B cell (primary cell): ENCODE measurements at places on chromosomes 12 and 14. TPM values are rescaled to one million over a fixed set of nuclear protein-coding genes. Genes with fewer than 3 reads are reported as not detected.

GRCh38 chr12:78746001-78746400 is 118.6 kb upstream of the SYT1 start:
- DNase-seq, result no peak

DNA sequence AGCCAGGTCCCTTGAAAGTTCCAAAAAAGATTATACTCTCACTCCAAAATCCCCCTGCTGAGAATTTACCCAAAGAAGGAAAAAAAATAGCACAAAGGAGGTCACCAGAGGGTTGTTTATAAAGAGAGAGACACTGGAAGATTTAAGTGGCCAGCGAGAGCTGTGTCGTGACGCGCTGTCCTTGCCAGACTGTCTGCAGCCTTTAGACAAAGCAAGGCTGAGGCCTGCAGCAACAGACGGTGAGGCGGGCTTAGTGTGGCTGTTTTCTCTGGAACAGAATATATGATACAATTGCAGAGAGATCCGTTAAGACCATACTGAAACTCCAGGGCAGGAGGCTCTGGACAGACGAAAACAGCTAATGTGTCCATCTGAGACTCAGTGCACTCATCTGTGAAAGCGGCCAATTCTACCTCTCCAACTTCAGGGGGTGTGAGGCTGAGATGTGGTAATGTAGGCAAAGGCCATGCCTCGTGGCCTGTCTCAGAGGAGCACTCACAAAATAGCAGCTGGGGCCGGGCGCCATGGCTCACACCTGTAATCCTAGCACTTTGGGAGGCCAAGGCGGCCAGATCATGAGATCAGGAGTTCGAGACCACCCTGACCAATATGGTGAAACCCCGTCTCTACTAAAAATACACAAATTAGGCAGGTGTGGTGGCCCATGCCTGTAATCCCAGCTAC is 36.2 kb downstream of the ANAPC7 start:
- DNase-seq, result no peak

DNA sequence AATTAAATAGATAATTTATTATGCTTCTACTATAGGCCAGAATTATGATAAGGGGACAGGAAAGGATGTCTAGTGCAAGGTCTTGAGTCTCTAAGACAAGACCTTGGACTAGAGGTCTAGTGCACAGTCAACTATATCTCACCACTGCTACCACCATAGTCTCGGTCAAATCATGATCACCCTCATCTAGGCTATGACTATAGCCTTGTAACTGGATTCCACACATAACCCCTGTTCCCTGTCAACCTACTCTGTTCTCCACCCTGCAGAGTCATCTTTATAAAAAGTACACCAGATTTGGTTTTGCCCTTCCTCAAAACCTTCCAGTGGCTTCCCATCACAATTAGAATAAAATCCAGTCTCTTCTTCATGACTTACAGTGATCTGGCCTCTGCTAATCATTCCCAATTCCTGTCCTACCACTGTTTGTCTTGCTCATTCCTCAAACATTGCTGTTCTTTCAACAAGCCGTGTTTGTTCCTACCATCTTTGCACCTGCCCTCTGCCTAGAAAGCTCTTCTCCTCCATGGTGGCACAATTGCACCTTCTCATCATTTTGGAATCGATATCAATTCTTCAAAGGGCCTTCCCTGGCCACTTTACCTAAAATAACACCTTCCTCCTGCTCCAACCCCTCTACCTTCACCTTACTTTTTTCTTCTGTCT is 169.4 kb downstream of the FOXN3 start:
- DNase-seq, result no peak

DNA sequence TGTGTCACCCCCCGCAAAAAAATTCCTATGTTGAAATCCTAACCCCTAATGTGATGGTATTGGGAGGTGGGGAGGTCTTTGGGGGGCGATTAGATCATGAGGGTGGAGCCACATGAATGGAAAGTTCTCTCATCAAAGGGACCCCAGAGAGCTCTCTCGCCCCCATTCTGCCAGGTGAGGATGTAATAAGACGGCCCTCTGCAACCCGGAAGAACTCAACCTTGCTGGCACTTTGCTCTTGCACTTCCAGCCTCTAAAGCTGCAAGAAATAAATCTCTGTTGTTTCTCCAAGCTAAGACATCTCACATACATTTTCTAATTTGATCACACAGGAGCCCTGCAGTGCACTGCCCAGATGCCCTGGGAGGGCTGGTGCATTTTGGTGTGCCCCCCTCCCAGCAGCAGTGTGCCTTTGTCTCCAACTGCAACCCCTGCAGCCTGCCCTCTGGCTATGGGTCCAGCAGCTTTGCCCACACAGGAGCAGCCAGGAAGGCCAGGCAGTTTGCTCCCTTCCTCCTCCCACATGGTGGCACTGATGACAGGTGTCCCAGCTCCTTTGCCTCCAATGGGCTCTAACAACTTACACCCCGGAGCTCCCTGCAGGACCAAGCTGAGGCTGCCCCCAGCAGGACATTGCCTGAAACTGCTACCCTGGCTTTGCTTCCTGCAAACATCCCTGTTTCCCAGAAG is 59.3 kb downstream of the C14orf132 start:
- DNase-seq, result no peak

DNA sequence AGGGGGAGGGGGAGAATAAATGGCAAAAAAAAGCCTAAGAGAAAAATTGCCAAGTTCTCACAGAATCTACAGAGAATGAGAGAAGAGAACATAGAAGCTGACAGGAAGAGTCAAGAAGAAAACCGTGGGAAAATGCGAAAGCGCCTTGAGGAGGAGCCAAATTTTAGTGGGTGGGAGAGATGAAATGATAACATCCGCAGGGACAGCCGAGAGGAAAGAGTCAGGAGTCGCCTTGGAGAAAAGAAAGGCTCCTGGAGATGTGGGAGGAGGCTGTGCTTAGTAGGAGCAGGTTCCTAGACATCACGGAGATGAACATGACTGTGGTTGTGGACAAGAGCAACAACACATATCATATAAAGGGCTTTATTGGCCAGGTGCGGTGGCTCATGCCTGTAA is 49.4 kb downstream of the PHLDA1 start:
- DNase-seq, result no peak

DNA sequence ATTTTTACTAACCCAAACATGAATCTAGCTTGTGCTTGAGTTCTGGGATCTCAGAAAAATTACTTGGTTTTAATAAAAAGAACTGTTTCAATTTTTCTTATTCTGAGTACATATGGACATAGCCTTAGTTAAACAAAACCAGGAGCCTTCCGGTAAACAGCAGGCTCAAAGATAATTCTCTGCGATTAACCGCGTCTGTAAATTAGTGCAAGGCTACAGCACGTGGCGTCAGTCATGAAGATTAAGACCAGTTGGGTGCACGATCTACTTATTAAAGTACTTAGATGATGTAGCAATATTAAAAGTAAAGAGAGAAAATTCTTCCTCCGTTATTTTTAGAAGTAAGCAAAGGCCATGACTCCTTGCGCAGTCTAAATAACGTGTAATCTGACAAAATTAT is 700 bp downstream of the KCNJ8 start:
- no peak for DNase-seq

DNA sequence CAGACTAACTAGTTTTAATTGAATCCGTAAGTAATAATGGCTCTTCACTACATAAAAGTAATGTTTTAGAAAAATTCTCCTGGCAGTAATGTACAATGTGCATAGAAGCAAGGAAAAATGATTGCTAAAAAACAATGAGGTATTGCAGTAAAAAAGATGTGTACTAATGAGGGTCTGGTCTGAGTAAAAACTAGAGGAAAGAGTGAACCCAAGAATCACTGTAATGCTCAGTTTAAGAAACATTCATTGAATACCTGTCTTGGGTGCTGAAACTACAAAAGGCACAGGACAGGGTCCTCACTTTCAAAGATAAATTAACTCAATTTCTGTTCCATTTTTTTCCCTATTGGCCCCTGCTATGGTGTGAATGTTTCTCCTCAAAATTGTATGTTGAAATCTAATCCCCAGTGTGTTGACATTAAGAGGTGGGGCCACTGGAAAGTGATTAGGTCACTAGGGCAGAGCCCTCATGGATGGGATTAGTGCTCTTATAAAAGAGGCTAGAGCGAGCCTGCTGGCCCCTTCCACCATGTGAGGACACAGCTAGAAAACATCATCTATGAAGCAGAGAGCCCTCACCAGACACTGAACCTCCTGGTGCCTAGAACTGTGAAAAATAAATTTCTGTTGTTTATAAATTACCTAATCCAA is 51.6 kb downstream of the RPS6KA5 start:
- no peak for DNase-seq

GRCh38 chr14:75823334-75823733 is 158.5 kb downstream of the TGFB3 start:
- DNase-seq, result no peak

DNA sequence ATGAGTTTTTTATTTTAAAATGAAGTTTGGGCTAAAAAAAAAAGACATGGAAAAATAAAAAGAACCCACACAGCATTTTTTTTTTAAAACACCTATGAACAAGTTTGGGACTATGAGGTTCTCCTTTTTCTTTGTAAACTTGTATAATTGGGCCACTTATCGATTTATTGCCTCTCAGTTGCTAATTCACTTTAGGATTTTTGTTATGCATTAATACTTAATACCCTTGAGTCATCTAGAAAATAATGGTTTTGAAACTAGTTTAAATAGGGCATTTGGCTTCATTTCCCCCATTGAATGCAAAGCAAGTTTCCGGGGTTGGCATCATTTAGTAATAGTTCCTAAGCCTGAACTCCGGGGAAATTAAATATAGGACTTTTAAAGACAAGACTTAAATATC is 312.8 kb upstream of the RGS6 start:
- no peak for DNase-seq

DNA sequence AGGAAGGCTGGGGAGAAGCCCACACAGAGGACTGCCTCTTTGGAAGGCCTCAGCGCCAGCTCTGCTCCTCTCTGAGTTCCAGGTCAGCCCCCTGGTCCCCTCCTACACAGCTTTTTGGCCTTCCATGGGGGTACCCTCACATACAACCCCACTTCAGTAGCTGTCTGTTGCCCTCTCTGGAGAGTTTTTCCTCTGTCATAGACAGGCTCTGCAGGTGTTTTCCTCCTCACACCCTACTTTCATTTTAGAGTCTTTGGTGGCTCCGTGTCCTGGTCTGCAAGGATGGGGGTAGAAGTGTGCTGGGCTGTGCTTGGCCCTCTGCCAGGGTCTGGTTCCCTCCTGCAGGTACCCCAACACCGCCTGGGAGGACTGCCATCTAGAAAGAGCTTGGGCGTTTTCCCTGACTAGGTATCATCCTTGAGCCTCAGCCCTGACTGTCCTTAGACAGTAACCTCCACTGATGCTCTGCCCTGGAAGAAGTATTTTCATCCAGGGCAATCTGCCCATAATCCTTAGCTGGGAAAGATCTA is 15.1 kb downstream of the ZDHHC22 start:
- DNase-seq, result no peak

- no peak for DNase-seq
These were observed 38.6 kb upstream of the NRXN3 start for GRCh38 chr14:78131616-78132015.

GRCh38 chr12:53205747-53206419 is 1.2 kb downstream of the ITGB7 start:
- peak; percentile 40 for DNase-seq

DNA sequence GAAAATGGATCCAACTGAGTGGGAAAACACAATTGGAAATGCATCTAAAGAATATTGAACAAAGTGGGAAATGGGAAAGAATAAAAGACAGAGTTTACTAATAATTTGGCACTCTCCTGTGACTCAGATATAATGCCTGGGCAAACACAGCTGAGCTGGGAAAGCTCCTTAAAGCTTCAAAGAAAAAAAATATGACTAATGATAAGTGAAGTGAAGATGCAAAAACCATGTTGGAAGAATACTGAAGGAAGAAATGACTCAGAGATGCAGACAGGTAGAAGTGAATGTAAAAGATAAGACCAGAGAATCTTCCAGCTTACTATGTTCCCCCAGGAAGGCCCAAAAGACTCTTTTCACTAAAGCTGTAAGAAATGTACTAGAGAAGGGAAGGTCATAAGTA is 62.4 kb upstream of the FOXG1 start:
- DNase-seq, result no peak

DNA sequence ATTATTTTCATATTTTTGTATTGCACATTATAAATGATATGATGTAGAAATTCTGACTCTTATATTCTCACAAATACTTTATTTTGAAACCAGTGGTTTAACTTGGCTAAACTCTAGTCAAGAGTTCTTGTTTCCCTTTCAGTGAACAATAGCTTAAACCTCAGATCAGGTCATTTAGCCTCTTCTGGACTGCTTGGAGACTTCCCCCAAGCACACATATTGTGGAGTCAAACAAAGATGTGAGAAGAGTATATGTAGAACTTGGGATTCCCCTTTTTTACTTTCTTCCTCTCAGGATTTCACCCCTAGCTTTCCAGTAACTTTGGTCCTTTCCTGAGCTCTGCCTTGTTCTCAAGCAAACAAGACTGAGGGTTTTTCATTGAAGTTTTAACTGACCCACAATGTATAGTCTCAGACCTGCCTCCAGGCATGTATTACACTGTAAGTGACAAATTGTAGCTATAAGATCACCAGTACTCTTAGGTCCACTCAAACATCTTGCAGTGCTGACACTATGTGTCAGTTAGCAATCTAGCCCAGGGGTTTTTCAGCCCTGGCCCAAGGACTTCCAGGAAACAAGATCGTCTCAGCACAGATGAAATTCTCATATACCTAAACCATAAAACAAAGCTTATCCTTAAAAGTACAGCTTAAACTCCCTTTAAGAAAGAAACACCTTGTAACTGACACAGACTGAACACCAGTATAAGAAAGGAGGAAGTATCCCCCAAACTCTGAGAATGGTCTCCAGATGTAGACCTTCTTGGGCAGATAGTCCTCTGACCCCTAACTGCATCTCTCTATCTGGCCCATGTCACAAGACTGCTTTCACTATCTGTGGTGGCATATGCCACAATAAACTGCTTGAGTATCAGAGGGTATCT is 98.6 kb downstream of the SLC6A15 start:
- no peak for DNase-seq

- DNase-seq, result no peak
These were observed 98.8 kb upstream of the RGS6 start for GRCh38 chr14:71833476-71833875.

- no peak for DNase-seq
These were observed 326.1 kb downstream of the CACNA1C start for GRCh38 chr12:2378835-2379330.

GRCh38 chr12:91239481-91239880 is 56.9 kb upstream of the DCN start:
- DNase-seq, result no peak

DNA sequence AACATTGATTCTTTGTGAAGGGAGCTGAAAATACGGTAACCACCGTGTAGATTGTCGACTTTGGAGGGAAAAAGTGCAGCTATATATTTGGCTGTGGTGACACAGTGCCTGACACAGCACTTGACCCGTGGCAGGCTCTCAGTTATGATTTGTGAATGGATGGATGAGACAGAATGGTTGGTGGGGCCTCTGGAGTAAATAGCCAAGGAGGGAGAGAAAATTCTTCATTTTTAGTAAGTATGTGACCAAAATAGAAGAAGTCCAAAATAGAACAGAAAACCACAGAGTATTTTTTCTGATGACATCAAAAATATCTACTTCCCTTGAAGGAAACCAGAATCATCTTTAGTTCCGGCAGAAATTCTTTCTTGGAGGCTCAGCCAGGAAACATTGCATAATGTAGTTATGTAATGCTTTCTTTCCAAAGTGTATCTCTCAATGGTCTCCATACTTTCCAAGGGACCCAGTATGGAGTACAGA is 82.0 kb upstream of the WSCD2 start:
- DNase-seq, result no peak

Gene PLEKHG3
- 0.12 and 0.22 TPM in 2 replicates for total RNA-seq

Gene TSPAN19
- total RNA-seq, result not detected in 2 replicates

Gene OTOGL
- not detected in 2 replicates for total RNA-seq

Gene FAM181A
- not detected in 2 replicates for total RNA-seq

Gene GALNT16
- 3.3 and 3.4 TPM in 2 replicates for total RNA-seq

Gene NXPH4
- total RNA-seq, result 6.9 and 8.6 TPM in 2 replicates

Gene LPAR5
- total RNA-seq, result 59.6 and 60.4 TPM in 2 replicates

Gene TAS2R8
- total RNA-seq, result not detected in 2 replicates

Gene SERPINA12
- total RNA-seq, result not detected in 2 replicates
